Hematopoietic multipotent progenitor cell treated with erythropoietin and hydrocortisone succinate and interleukin-3 and kit ligand, for 17 days (in vitro differentiated cells): ENCODE measurements at places on chromosomes 2 and 18.

- DNase-seq = no peak
Observed at GRCh38 chr2:109148117-109148746, 19.2 kb downstream of the SH3RF3 start.

GRCh38 chr2:23753291-23754010 lies 173.5 kb downstream of the ATAD2B start:
- DNase-seq = no peak

- no peak for DNase-seq
Observed at GRCh38 chr18:13318731-13319501, 100.4 kb downstream of the LDLRAD4 start.

GRCh38 chr2:190121305-190121704 lies 58.8 kb upstream of the MSTN start:
- DNase-seq = no peak

DNA sequence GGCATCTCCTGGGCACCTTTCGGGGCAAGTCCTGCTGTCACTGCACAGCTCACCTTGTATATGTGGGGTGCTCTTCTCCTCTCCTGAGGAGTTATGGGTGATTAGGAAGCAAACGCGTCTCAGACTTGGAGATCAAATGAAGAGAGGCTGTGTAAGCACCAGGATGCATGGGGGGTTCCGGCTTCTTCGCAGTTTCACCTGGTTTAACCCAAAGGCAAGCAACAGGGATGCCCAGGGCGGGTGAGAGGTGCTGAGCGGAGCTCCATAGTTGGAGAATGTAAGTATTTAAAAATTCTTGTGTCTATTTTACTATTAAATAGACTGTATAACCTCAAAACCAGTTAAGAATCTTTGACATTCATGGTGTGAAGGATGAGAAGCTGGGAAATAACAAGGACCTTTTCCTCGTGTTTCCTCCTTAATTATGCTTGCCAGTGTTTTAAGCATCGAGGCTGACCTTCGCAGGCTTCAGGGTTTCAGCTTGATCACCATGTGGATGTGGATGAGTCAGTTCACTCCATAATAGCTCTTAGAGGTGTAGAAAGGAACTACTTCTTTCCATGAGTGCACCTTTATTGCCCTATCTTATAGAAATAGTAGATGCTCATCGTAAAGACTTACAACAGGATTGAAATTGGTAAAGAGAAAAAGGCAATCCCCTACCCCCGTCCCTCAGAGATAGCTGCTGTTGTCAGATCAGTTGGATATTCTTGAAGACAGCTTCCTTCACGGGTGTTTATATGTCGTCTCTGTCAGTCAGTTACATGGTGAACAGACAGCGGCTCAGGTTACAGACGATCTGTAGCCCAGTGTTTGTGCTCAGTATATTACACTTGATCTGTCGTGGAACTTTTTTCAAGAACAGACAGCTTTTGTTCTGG lies 201.1 kb downstream of the AGAP1 start:
- no peak for DNase-seq

DNA sequence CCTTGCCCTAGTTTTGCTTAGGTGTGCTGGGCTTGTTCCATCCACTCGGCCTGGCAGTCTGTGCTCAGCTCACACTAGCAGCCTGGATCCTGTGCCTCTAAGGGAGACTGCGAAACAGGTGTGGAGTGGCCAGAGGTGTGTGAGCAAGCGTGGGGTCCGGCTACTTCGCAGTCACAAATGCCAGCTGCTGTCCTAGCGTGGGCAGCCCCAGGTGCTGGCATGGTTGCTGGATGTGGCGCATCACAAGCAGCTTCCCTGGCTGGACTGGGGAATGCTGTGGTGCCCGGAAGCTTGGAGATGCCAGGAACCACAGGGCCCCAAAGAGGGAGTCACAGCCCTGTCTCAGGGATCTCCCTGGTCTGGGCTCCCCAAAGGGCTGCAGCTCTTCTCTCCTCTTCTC lies 119.0 kb upstream of the TMEFF2 start:
- no peak for DNase-seq

GRCh38 chr2:27076323-27076722 lies 2.1 kb upstream of the EMILIN1 start:
- DNase-seq = no peak

GRCh38 chr18:3454365-3455089 lies 4.6 kb downstream of the TGIF1 start:
- peak; percentile 84 for DNase-seq

GRCh38 chr2:46365913-46366667 lies 68.9 kb downstream of the EPAS1 start:
- DNase-seq = no peak

DNA sequence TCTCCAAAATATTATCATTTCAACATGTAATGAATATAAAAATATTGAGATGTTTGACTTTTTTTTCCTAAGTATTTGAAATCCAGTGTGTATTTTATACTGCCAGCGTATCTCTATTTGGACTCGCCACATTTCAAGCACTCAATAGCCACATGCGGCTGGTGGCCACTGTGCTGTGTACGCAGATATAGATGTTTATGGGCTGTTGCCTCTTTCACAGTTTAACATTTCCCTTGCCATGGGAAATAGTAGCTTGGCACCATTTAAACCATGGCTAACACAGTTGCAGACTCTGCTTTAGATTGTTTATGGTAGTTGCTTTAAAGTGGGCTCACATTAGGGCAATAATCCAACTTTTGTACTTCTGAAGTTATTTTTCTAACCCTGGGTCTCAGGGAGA lies 136.6 kb upstream of the ITGB6 start:
- DNase-seq = no peak

GRCh38 chr2:127407661-127408003 lies 10.6 kb upstream of the PROC start:
- DNase-seq = no peak

GRCh38 chr2:84299211-84299775 lies 159.8 kb downstream of the SUCLG1 start:
- no peak for DNase-seq

GRCh38 chr2:156401861-156402260 lies 34.3 kb upstream of the GPD2 start:
- no peak for DNase-seq

GRCh38 chr2:130393318-130393910 lies 37.6 kb downstream of the PTPN18 start:
- DNase-seq = no peak

DNA sequence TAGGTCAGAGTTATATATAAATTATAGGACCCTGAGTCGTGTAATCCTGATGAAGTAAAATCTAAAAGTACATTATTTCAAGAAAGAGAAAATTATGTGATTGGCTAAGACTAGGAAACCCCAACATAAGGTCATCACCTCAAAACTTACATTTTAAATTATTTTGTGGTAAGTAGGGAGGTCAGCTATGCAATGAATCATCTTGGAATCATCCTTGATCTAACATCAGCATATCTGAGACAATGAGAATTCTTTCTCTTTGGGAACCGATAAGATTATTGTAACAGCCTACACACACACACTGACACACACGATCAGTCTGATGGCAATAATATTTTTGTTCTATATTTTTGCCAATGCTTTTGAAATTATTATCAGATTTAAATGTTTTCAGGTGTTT lies 904.8 kb upstream of the CHAC2 start:
- no peak for DNase-seq

DNA sequence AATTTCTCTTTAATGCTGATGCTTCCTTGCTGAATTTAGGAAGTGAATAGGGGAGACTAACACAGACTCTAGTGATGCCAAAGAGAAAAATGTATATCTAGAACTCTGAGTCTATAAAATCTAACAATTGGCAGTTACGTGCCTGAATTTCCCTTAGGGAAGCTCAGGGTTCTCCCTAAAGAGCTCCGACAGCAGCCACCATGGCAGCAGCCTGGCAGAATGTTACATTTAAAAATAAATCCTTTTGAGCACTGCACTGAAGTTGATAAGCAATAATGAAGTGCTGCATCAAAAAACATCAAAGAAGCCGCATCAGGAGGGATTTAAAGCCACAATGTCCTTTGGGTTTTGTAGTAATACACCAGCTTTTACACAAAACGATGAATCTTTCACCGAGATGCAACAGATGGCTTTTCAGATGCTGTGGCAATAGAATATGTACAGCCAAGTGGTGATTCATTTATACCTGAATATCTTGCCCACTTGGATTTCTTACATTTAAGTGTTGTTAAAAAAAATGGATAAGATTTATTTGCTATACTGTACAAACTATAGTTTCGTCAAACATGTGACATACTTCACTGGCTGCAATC lies 291.2 kb upstream of the SESTD1 start:
- no peak for DNase-seq

DNA sequence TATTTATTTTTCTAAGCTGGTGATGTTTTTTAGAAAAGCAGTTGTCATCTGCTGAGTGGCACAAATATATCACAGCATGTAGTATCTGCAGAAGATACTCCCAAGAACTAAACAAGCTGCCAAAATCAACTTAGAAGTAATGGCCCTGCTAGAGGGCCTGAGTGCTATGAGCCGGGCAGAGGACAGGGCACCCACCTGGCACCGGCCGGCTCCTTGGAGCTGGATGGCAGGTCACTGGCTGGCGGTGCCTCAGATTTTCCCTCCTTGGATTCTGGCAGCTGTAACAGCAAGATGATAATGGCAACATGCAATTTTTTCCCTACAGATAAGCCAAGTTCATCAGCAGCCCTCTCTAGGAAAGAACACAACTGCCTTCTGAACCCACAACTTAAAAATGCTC lies 79.7 kb downstream of the EMILIN2 start:
- DNase-seq = no peak

DNA sequence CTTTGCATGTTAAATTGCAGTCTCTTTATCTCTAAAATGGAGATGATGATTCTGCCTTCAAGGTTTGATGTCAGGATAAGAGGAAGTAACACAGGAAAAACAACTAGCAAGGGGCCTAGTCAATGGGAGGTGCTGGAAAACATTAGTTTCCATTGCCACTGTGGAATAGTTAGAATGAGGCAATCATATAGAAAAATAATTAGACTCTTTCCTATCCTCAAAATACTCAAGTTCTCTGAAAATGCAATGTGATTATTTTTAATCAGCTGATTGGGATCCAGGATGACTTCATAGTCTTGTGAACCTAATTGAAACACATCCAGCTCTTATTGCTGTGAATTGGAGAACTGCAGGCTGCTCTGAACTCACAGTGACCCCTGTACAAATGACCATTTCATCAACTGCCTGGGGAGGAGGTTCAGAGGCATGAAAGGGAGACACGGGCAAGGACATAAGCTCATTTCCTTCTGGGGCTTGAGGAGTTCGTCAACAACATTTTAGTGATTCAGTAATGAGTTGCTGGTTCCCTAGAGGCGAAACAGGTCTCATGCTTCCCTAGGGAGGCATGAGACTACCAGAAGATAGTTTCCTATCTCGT lies 422.5 kb downstream of the LPIN1 start:
- no peak for DNase-seq

DNA sequence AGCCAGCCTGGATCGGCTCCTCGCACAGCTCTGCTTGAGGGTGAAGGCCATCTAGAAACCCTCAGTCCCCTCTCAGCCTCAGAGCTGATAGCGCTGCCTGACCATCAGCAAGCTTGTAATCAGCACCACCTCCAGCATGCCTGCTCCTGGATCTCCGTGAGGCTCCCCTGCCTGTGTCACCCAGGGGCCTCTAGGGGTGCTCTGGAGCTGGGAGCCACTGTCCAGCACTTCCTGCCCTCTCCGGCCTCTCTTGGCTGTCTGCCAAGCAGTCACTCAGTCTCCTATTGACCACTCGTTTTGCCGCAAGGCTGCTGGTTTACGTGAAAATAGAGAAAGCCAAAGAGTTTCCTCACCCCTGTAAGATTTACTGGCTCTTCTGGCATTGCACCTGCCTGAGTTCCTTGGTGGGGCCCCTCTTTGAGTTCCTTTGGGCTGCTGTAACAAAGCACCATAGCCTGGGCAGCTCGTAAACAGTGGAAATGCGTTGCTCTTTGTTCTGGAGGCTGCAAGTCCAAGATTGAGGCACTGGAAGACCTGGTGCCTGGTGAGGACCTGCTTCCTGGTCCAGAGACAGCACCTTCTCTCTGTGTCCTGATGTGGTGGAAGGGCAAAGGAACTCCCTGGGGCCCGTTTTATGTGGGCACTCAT lies 17.9 kb downstream of the CAPN10 start:
- peak; percentile 19 for DNase-seq

DNA sequence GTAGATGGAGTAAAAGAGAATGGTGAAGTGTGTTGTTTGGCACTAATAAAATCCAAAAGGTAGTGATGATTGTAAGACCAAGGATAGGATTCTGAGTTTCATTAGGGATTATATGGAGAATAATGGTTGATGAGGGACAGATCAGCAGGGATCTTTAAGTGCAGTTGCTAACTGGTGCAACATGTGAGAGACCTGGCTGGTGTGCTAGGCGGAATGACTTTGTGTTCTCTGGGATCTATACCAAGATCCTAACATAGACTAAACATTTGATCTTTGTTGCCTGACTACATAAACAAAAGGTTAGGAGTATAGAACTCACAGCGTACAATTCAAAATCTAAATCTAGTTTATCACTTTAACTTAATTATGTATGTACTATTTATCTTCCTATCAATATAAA lies 135.4 kb downstream of the PTRHD1 start:
- no peak for DNase-seq

GRCh38 chr18:48757367-48757766 lies 193.4 kb downstream of the SMAD7 start:
- no peak for DNase-seq

DNA sequence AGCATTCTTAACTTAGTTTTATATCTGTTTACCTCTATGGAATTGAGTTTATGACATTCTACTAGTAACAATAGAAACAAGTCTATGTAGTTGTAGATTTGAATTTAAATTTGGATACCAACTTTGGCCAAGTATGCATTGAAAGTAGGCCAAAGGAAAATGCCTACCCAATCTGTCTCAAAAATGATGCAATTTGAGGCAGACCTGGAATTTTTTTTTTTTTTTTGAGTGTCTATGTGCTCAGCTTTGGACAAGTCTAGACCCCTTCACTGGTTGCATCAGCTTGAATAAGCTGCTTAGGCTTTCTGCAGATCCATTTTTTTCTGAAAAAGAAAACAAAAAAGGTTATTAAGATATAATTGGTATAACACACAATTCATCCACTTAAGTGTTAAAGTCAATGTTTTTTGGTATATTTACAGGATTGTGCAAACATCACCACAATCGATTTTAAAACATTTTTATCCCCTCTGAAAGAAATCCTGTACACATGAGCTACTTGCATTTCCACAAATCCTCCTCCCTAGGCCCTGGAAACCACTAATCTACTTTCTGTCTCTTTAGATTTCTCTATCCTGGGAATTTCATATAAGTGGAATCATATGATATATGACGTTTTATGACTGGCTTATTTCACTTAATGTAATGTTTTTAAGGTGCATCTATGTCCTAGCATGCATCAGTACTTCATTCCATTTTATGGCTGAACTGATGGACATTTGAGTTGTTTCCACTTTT lies 185.1 kb upstream of the CCDC68 start:
- DNase-seq = no peak
